AG04450 (cell line): ENCODE measurements at places on chromosomes 7 and 10.

GRCh38 chr7:101999393-101999792 is 182.0 kb downstream of the CUX1 start:
- DNase-seq, result no peak

DNA sequence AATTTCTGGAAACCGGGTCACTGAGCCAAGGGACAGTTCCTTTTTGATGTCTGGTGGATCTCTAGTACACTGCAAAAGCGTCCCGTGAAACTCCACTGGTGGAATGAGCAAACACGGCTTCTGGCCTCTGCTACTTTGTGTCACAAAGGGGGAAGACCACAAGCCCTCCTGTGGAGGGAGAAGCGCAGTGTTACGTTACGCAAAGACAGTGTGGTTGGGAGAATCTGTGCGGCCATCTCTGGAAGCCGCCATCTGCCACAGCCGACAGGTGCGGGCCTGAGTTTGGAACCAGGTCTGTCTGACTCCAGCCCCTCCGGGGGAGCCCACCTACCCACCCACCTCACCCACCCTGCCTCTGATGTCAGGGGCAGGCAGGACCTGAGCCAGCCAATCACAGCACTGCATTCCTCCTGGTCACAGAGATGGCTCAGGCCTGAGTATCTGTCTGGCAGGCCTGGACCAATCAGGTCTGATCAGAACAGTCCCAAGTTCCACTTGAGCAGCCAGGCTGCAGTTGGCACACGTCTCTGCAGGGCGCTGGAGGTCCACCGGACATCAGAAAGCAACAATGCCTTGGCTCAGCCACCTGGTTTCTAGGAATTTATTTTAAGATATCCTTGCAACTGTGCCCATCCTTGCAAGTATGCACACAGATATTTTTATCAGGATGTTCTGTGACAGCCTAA is 3.0 kb upstream of the CYP2W1 start:
- no peak for DNase-seq

DNA sequence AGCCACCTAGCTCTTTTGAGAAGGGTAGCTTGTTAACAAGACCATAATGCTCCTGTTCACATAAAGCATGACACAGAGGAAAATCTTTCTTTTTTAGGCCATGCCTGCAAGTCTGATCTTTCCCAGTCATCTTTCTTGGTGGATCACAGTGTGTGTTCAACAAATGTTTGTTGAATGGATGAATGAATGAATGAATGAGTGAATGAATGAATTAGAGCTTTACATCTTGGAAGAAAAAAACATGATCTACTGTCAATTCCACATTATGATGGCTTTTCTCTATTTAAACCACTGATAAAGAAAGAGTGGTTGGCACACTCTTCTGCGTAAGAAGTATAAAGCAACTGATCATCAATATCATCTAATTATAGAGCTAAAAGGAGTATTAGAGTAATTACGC is 148.7 kb downstream of the CCDC71L start:
- DNase-seq, result no peak

DNA sequence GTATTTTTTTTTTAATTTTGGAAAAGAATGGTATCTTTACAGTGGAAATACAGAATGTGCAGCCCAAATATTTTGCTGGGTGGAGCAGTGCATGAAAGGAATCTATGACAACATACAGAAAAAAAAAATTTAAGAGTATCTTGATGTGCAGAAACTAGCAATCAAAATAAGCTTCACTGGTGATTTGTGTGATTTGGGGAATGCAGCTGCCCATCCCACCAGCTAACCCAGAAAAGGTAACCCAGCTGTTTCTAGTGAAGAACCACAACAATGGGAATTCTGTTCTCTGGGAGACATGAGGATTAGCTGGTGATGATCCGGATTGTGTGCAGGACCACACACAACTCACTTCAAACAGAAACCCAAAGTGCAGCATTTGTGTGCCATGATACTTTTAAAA is 375.5 kb downstream of the SEMA3D start:
- DNase-seq, result no peak

- DNase-seq, result no peak
Observed at GRCh38 chr7:34759477-34760125, 101.6 kb downstream of the NPSR1 start.

- DNase-seq, result no peak
Observed at GRCh38 chr10:124544711-124545110, 83.1 kb downstream of the LHPP start.

GRCh38 chr10:121493521-121493920 is 104.7 kb downstream of the FGFR2 start:
- DNase-seq, result no peak

DNA sequence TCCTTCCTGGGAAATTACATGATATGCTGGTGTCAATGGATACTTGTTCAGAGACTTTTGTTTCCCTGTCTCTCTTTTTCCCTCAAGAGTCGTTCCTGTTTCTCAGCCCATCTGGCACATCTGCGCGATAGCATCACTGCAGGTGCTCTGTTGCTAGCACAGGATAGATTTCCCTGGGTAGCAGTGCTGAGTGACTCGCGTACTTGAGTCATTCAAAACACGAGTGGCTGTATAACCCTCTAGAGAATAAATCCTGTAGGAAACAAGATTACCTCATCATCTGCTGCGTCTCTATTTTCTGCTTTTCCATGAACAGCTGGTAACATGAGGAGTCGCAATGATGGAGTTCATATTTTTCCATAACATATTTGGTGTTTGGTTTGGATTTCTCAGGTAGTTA is 452.0 kb upstream of the FZD8 start:
- DNase-seq, result no peak

GRCh38 chr7:134088199-134088598 is 38.9 kb upstream of the LRGUK start:
- no peak for DNase-seq

DNA sequence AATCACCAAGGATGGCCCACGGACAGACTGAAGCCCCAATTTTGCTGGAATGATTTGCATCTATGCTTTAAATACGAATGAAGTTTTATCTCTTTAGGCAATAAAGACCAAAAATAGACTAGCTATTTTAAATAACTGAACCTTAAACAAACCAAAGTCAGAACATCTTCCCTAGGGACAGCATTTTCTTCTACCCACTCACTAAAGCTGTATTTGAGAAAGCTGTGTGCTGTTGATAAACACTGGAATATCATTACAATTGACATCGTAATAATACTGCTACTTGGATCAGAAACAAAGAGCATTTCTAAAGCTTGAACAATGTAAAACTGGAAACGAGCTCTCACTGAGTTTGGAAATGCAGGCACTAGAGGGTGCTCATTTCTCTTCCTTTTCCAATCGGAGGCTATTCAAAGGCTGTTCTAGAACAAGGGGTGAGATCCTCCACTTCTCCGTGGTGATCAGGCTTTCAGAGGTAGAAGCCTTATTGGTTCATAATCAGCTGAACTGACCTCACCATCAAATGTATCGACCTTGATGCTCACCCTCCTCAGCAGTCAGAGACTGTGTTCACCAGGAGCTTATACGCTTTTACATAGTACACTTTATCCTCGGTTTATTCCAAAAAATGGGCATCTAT is 225.3 kb upstream of the PRSS1 start:
- no peak for DNase-seq

DNA sequence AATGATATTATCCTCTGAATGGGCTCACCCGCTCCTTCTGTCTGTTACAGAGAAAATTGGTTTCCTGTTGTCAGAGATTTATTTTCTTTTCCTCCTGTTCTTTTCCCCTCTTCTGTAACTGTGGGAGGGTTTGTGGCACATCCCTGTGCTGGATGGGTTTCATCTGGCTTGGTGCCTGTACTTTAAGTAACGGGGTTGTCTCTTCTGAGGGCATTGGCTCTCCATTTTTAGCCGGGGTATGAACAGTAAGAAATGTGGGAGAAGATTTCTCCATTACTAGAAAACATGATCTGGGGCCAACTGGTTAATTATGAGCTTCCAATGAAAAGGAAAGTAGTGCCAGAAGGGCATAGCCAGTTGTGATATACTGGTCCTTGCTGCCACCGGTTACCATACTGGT is 142.6 kb downstream of the SND1 start:
- no peak for DNase-seq

DNA sequence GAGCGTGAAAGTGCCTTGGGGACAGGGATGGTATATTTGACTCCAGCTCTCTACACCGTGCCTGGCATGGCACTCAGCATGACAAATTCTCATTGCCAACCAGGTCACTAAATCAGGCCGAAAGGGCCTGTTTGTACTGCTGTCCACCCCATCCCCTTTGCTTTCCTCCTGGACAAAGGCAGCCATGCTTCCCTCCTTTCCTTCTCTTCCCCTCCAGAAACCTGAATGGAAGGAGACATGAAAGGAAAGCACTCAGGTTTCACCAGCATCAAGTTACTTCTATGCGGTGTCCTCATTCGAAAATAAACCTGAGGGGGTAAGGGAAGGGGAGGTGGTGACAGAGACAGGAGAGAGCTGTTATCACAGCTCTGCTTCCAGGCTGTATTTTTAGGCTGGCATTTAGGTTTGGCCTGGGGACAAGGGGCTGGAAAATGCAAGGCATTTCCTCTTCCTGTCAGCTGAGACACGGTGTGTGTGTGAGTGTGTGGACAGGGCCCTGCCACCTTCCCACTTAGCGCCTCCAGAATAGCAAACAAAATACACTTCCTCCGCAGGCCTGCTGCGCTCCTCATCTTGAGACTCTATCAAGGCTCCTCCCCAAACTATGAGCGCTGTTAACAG is 79.9 kb upstream of the COL13A1 start:
- no peak for DNase-seq

- no peak for DNase-seq
Observed at GRCh38 chr7:15602236-15602635, 40.4 kb upstream of the AGMO start.
